ENCODE measurements at places on chromosomes 12 and 14.

GRCh38 chr14:51242545-51243490 lies 2.8 kb downstream of the TMX1 start:
- peak; percentile 36 for DNase-seq

- no peak for DNase-seq
Measured at GRCh38 chr12:132085291-132085635, 58.9 kb downstream of the DDX51 start.

- DNase-seq, result no peak
Measured at GRCh38 chr14:21525571-21525961, 580 bp downstream of the SALL2 start.

DNA sequence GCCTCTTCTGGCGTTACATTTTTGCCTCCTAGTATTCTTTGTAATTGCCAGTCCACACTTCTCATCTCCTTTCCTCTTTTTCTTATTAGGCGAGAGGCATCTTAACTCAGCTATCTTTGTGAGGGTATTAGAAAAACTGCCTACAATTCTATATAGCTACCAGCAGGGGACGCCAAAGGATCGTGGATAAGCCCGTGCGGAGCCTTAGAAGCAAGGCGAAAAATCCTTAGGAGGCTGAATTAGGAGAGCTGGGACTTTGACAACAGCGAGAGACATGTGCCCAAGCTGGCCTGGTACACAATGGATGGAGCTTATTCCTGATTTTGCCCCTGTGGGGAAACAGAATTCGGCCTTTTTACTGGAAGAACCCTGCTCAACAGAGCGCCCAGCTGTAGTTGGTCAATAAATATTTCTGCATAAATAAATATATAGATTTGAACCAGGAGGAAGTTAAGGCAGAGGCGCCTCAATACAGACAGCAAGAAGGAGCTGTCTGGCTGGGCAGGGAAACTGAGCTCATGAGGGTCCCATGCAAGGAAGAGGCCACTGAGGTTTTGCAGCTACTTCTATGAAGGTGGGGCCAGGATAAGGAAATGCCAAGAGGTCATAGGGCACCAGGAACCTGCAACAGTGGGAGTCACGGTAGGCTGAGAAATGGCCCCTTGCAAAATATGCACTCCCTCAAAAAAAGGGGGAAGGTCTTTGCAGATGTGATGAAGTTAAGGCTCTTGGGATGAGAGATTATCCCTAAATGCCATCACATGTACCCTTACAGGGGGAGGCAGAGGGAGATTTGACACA lies 14.6 kb upstream of the RBM19 start:
- DNase-seq, result peak; percentile 49

- DNase-seq, result no peak
Measured at GRCh38 chr14:105774001-105774400, 247.6 kb downstream of the TMEM121 start.

DNA sequence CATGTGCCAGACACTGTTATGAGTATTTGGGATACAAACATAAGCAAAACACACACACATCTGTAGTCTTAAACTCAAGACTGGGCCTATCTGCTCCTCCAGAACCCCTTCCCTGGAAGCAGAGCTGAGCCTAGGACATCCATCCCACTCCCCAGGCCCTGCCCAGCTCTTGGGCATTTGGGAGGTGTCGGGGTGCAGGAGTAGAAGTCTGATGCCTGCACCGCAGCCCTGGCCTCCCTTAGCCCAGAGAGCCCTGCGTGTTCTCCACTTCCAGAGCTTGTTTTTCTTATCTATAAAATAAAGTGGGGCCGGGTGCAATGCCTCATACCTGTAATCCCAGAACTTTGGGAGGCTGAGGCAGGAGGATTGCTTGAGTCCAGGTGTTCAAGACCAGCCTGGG lies 11.7 kb downstream of the HSP90AA1 start:
- no peak for DNase-seq

All from KBM-7 (cell line).